ENCODE measurements at places on chromosomes 3 and 15. TPM values are rescaled to one million over a fixed set of nuclear protein-coding genes. Genes with fewer than 3 reads are reported as not detected.

Gene CCR5
- not detected for total RNA-seq

DNA sequence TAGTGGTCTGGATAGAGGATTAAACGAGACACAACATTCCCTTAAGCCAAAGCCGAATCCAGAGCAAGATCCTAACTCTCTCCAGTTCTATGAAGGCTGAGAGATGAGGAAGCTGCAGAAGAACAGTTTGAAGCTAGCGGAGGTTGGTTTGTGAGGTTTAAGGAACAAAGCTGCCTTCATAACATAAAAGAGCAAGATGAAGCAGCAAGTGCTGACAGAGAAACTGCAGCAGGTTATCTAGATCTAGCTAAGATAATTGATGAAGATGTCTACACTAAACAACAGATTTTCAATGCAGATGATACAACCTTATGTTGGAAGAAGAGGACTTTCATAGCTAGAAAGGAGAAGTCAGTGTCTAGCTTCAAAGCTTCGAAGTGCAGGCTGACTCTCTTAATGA is 14.8 kb upstream of the GASK1A start:
- peaks cover 65% of the 10 kb centered on the region for H3K27me3 ChIP-seq
- no peak overlapping the region for H3K4me3 ChIP-seq
- no peaks in the 10 kb centered on the region for H3K4me1 ChIP-seq
- H3K27ac ChIP-seq: no peak overlapping the region

Gene TMEM158
- total RNA-seq: 5.1 TPM

DNA sequence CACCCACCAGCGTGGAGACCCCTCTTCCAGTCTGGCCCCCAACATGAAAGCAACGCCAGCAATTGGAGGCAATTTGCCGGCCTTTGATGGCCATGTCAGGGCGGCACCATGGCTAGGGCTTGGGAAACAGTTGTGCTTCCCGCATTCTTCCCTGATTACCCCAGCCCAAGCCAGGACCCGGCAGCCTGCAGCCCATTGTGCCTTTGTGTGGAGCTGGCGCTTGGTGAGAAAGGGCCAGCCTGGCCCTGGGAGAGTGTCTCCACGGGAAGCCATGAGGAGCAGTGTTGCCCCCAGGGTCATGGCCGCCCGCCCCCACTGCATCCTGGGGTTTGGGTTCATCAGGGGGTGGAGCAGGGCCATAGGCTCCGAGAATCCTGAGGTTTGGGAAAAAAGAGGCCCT is 66.0 kb downstream of the DNAJB8 start:
- H3K4me1 ChIP-seq: peaks cover 33% of the 10 kb centered on the region
- DNase-seq: no peak
- H3K27me3 ChIP-seq: no peaks in the 10 kb centered on the region
- H3K27ac ChIP-seq: no peak overlapping the region
- H3K36me3 ChIP-seq: no peaks in the 10 kb centered on the region

GRCh38 chr3:82133070-82133606 is 371.7 kb upstream of the GBE1 start:
- DNase-seq: peak; percentile 65
- H3K36me3 ChIP-seq: no peaks in the 10 kb centered on the region
- H3K27me3 ChIP-seq: no peaks in the 10 kb centered on the region
- no peaks in the 10 kb centered on the region for H3K4me1 ChIP-seq
- no peak overlapping the region for H3K4me3 ChIP-seq

DNA sequence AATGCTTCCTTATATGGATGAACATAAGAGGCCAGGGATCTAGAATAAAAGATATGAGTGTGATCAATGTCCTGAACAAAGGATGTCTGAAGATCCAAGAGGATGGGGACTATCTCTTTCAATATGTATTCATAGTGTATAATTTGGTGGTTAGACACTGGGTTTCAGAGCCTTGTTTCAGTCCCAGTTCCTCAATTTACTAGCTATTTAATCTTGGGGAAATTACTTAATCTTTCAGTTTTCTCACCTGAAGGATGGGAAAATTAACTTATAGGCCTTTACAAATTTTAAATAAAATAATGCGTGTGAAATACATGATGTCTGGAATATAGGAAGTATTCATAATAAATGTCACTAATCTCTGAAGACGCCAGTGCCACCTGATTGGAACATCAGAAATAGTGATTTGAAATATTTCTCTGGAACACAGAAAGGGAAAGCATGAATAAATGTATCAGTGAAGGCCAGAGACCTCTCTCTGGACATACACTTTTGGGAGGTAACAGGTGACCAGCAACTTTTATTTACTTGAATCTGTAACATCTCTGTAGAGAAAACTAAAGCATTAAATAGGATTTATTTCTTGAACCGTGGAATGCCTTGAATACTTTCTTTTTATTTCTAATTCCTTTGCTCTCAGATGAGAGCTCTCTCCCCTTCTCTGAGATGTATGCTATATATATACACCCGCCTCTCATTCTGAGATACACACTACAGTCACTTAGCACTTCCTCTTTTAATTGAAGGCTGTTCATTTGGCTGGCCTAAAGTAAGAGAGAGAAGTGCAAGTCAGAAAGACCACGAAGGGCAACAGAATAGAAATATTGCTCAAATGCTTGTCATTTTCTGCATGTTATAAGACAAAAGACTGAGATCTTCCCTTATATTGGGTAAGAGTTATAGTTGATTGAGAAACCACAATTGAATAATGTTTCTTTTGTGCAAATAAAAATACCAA is 407.1 kb downstream of the LSAMP start:
- H3K4me1 ChIP-seq: peaks cover 7% of the 10 kb centered on the region
- DNase-seq: no peak
- H3K27me3 ChIP-seq: no peaks in the 10 kb centered on the region

- no peaks in the 10 kb centered on the region for H3K27me3 ChIP-seq
- H3K4me1 ChIP-seq: no peaks in the 10 kb centered on the region
- H3K4me3 ChIP-seq: no peak overlapping the region
- H3K27ac ChIP-seq: no peak overlapping the region
- DNase-seq: no peak
Observed at GRCh38 chr3:113660896-113661295, 35.5 kb downstream of the USF3 start.

DNA sequence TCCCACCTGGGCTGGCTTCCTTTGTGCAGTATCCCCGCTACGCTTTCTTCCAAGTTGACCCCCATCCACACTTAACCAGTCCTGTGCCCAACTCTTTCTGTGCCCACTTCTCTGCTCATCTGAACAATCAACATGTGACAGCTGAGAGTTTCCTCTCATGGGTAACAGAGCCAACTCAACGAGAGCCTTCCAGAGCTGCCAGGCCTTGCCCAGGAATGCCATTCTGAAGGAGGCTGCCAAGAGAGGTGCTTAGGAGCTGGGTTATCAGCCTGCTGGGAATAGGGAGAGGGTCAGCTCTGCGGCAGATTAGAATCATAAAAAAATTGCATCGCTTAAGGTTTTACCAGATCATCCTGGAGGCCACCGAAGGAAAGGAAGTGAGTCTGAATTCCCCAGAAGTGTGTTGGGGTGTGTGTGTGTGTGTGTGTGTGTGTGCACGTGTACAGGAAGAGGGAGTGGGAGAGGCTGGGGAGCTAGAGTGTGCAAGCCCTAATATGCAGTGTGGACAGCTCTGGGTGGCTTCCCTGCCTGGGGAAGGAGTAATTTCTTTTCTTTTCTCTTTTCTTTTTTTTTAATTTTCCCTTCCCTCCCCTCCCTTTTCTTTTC is 66.7 kb downstream of the ITGA11 start:
- peaks cover 15% of the 10 kb centered on the region for H3K27me3 ChIP-seq
- no peak for DNase-seq
- no peak overlapping the region for H3K27ac ChIP-seq
- no peak overlapping the region for H3K4me3 ChIP-seq
- H3K4me1 ChIP-seq: no peaks in the 10 kb centered on the region
- H3K36me3 ChIP-seq: no peaks in the 10 kb centered on the region

GRCh38 chr3:128560768-128561167 is 67.8 kb upstream of the GATA2 start:
- DNase-seq: no peak
- H3K36me3 ChIP-seq: no peaks in the 10 kb centered on the region
- peaks cover 9% of the 10 kb centered on the region for H3K4me1 ChIP-seq
- no peak overlapping the region for H3K4me3 ChIP-seq

DNA sequence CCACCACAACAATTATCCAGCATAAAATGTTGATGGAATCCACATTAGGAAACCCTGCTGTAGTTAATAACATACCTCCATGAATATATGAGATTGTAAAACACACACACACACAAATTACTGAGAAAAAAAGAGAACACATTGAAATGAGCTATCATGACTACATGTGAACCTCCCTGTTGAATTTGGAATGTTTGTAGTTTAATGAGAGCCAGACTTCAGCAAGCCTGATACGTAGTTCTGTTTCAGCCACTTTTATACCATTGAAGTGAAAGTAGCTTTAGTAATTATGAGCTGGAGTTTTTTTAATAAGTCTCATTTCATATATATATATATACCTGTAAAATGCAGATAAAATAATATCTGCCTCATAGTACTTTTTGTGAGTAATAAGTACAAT is 1146.4 kb downstream of the NAALADL2 start:
- peaks cover 6% of the 10 kb centered on the region for H3K4me1 ChIP-seq
- no peak for DNase-seq
- no peak overlapping the region for H3K4me3 ChIP-seq

GRCh38 chr15:64544450-64544849 is 84.1 kb downstream of the ZNF609 start:
- H3K36me3 ChIP-seq: peaks cover 10% of the 10 kb centered on the region
- DNase-seq: no peak
- H3K27ac ChIP-seq: peak overlapping the region; percentile 89
- H3K27me3 ChIP-seq: no peaks in the 10 kb centered on the region

DNA sequence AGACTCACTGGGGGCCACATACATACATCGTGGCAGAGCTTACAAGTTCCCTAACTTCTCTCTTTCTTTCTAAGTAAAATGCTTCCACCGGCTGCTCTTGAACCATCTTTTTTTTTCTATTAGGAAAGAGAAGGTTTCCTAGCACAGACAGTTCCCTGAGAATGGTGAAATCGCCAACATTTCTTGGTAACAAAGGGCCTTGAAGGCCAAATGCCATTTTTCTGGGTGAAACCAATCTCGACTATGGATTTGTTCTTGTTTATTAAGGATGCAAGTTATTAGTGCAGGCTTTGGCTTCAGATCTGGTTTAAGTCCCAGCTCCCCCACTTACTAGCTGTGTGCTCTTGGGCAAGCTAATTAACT is 3.0 kb downstream of the LMCD1 start:
- H3K4me1 ChIP-seq: peaks cover 69% of the 10 kb centered on the region
- peaks cover 3% of the 10 kb centered on the region for H3K36me3 ChIP-seq
- DNase-seq: no peak
- H3K4me3 ChIP-seq: peak overlapping the region; percentile 37
- H3K27ac ChIP-seq: peak overlapping the region; percentile 94

- no peak overlapping the region for H3K27ac ChIP-seq
- no peak for DNase-seq
- H3K27me3 ChIP-seq: peaks cover 32% of the 10 kb centered on the region
- no peaks in the 10 kb centered on the region for H3K36me3 ChIP-seq
Observed at GRCh38 chr3:115932807-115933206, 309.5 kb downstream of the GAP43 start.

GRCh38 chr3:125175295-125176078 is 37.1 kb downstream of the SLC12A8 start:
- H3K36me3 ChIP-seq: peaks cover 23% of the 10 kb centered on the region
- H3K27me3 ChIP-seq: no peaks in the 10 kb centered on the region
- no peaks in the 10 kb centered on the region for H3K4me1 ChIP-seq
- DNase-seq: no peak
- no peak overlapping the region for H3K27ac ChIP-seq
- no peak overlapping the region for H3K4me3 ChIP-seq

Data from mesothelial cell of epicardium (in vitro differentiated cells).